Vagina (tissue), 2 donors: ENCODE measurements at places on chromosomes 5 and 9. TPM values are rescaled to one million over a fixed set of nuclear protein-coding genes. Genes with fewer than 3 reads are reported as not detected.

- H3K36me3 ChIP-seq, result no peaks in the 10 kb centered on the region
- no peak overlapping the region for H3K4me3 ChIP-seq
- H3K27ac ChIP-seq, result no peak overlapping the region
- DNase-seq, result no peak
Measured at GRCh38 chr5:135851915-135852845, 17.7 kb downstream of the SLC25A48 start.

DNA sequence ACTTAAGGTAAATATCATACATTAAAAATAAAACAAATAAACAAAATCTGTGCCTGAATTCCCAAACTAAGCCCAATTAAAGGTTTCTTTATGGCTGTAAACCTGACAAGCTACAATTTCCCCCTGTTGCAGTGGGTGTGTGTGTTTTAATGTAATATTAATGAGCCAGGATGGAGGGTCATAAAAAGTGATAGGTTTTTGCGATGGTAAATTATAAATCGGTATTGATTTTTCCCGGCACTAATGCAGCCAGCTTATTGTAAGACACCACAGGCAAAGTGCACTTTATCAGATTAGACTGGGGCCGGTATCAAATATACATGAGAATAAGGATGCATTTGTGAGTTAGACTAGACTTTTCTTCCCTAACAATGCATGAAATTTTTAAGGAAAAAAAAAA, 120.4 kb downstream of the EBF1 start:
- DNase-seq, result no peak
- no peak overlapping the region for H3K4me3 ChIP-seq
- no peaks in the 10 kb centered on the region for H3K27me3 ChIP-seq
- peak overlapping the region; percentile 46 for H3K27ac ChIP-seq

- peak; percentile 77 for DNase-seq
- H3K36me3 ChIP-seq, result no peaks in the 10 kb centered on the region
- peaks cover 60% of the 10 kb centered on the region for H3K4me1 ChIP-seq
Measured at GRCh38 chr9:127135056-127135745, 12.8 kb upstream of the ANGPTL2 start.

GRCh38 chr5:176822793-176823481, 12.6 kb downstream of the UNC5A start:
- no peaks in the 10 kb centered on the region for H3K27me3 ChIP-seq
- H3K4me3 ChIP-seq, result no peak overlapping the region
- no peaks in the 10 kb centered on the region for H3K36me3 ChIP-seq
- no peak overlapping the region for H3K27ac ChIP-seq
- H3K4me1 ChIP-seq, result peaks cover 7% of the 10 kb centered on the region
- no peak for DNase-seq

DNA sequence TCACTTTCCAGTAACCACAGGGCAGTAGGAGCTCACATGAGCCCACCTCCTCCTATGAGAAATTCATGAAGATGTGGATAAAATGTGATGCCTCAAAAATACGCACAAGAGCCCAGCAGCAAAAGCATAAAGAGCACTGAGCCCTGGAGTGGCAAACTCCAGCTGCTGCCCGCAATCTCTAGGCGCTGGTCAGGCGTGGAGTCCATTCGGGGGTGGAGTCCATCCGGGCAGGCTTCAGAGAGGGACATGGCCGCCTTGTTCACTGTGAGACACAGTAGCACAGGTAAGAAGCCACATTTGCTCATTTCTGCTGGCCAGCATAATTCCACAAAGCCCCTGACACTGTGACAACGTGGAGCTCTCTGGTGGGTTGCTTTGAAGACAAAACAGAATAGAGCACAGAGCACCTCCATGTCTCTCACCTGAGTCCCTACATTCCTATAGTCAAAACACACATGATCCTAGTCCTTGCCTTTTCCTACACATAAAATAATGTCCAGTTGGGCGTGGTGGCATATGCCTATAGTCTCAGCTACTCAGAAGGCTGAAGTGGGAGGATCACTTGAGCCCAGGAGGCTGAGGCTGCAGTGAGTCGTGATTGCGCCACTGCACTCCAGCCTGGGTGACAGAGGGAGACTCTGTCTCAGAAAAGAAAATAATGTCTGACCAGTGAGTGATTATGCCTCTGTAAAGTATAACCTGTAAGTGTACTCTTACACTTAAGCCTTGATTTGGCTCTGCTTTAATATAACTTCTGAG, 365.2 kb downstream of the GADD45G start:
- DNase-seq, result no peak
- H3K36me3 ChIP-seq, result no peaks in the 10 kb centered on the region
- H3K27me3 ChIP-seq, result no peaks in the 10 kb centered on the region
- no peak overlapping the region for H3K27ac ChIP-seq
- H3K4me1 ChIP-seq, result no peaks in the 10 kb centered on the region

DNA sequence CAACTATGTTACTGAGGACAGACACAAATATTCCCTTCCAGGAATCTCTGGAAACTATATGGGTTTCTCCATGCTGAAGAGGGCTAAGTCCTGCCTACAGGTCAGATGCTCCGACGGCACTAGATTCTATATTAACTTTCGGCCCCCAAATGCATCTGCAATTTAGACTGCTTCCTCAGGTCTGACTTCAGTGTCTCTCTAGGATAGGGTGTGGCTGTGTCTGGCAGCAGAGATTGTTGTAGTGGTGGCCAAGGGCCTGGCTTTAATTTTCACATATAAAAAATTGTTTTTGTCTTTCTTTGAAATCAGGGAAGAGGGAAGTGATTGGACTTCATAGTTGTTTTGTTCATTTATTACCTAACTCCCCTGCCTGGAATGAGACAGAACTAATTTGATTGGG, 101.8 kb downstream of the PJA2 start:
- no peak overlapping the region for H3K27ac ChIP-seq
- H3K36me3 ChIP-seq, result no peaks in the 10 kb centered on the region
- DNase-seq, result no peak

GRCh38 chr5:132210944-132211343, 16.7 kb downstream of the P4HA2 start:
- H3K27me3 ChIP-seq, result no peaks in the 10 kb centered on the region
- H3K4me3 ChIP-seq, result no peak overlapping the region
- peaks cover 46% of the 10 kb centered on the region for H3K36me3 ChIP-seq

DNA sequence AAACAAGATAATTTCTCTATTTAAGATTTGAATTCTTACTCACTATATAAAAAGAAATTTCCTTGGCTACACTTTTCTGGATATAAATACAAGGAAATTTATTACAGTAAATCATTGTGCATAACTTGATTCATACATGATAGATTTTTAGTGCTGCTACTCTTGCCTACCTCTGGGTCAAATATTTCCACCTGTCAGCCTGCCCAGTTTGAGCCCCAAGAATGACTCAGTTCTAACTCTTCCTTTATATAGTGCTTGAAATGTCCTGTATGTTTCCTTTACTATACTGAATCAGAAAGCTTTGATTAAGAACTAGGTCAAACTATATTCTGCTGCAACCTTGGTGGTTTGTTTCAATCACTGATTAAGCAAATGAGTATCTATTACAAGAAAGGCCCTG, 147.4 kb upstream of the FTMT start:
- no peak overlapping the region for H3K27ac ChIP-seq
- no peak overlapping the region for H3K4me3 ChIP-seq
- H3K4me1 ChIP-seq, result no peaks in the 10 kb centered on the region
- DNase-seq, result no peak
- H3K36me3 ChIP-seq, result no peaks in the 10 kb centered on the region

- no peaks in the 10 kb centered on the region for H3K36me3 ChIP-seq
- no peaks in the 10 kb centered on the region for H3K27me3 ChIP-seq
- peaks cover 16% of the 10 kb centered on the region for H3K4me1 ChIP-seq
- no peak for DNase-seq
- H3K27ac ChIP-seq, result no peak overlapping the region
Measured at GRCh38 chr9:35158501-35159280, 3.1 kb upstream of the UNC13B start.

DNA sequence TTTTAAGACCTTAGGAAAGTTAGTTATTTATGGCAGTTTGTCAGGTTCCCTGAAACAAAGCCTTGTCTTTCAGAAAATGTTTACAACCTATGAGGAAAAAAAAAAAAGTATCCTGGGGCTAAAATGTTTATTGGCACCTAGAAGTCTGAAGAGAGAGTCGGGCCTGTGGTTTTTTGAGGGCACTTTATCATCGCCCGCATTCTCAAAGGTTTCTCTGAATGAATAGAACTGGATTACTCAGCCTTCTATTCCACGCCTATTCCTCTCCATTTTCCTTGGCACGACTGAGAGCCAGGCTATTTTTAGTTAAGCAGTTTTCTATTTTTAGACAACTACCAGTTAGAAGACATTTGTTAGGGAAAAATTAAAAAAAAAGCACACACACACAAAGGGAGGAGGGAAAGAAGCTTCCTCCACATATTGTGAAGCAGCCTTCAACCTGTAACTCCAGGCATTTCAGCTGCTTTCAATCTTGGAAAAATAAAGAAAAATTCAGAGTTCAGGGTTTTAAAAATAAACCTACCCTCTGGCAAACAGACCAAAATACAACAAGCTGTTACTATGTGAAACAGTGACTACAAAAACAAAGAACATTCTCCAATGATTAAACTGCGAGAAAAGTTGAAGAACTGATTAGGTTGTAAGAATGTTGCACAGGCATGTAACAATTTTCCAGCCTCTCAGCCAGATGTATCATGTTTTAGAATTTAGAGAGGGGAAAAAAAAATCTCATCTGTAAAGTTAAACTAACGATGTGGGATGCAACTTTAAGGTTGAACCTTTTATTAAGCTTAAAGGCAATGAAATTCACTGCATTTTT, 97.0 kb downstream of the MEF2C start:
- no peaks in the 10 kb centered on the region for H3K36me3 ChIP-seq
- no peak overlapping the region for H3K4me3 ChIP-seq
- H3K4me1 ChIP-seq, result peaks cover 24% of the 10 kb centered on the region
- DNase-seq, result no peak
- peak overlapping the region; percentile 75 for H3K27ac ChIP-seq

DNA sequence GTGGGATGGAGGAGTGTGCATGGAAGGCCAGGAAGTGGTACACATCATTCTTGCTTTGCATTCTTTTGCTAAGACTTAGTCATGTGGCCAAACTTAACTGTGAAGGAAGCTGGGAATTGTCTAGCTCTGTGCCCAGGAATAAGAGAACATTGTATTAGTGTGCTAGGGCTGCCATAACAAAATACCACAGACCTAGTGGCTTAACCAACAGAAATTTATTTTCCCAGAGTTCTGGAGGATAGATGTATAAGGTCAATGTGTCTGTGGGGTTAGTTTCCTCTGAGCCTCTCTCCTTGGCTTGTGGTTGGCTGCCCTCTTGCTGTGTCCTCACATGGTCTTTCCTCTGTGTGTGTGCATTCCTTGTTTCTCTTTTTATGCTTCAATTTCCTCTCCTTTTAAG, 32.4 kb downstream of the NNT start:
- no peak overlapping the region for H3K4me3 ChIP-seq
- H3K36me3 ChIP-seq, result peaks cover 3% of the 10 kb centered on the region
- H3K4me1 ChIP-seq, result peaks cover 28% of the 10 kb centered on the region
- no peaks in the 10 kb centered on the region for H3K27me3 ChIP-seq
- no peak for DNase-seq
- peak overlapping the region; percentile 14 for H3K27ac ChIP-seq

DNA sequence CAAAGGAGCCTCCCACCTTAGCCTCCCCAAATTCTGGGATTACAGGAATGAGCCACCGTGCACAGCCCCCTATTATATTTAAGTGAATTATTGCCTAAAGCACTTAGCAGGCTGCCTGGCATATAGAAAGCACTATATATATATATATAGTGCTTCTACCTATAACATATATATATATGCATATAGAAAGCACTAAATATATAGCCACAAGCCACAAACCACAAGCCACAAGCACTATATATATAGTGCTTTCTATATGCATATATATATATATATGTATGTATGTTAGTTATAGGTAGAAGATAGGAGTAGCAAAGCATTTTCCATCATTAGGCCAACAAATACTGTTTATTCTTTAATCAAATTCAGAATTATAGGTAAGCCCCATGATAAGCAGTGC, 185.8 kb downstream of the CWC27 start:
- H3K27me3 ChIP-seq, result no peaks in the 10 kb centered on the region
- no peak overlapping the region for H3K27ac ChIP-seq
- H3K4me1 ChIP-seq, result no peaks in the 10 kb centered on the region
- H3K4me3 ChIP-seq, result no peak overlapping the region
- no peaks in the 10 kb centered on the region for H3K36me3 ChIP-seq
- DNase-seq, result no peak

DNA sequence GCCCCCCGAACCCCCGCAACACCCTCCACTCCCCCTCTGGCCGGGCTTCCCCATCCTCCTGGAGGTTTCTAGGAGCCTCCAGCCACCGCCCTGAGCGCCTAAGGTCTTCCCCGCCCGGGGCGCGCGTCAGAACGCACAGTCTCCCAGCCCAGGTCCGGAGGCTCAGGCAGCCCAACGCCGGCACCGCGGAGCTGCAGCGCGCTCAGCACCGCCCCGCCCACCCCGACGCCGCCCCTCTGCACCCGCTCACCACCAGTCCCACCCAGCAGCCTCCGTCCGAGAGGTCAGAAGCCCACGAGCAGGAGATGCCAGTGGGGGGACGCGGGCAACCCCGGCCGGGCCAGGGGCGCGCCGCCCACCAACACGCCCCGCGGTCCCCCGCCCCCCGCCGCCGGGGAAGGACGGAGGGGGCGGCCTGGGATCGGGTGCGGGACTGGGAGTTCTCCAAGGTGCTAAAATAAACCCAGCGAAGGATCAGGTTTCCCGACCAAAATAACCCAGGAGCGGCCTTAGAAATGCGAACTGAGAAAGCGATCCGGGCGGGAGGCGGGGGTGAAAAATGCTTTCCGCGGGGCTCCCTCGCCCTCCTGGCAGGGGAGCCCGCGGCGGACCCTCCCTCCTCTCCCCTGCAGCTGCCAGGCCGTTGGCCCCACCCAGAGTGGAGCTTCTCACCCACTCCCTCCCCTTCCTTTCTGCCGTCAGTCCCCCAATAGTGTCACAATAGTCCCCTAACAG, 6.5 kb upstream of the FAM78A start:
- H3K36me3 ChIP-seq, result no peaks in the 10 kb centered on the region
- H3K4me3 ChIP-seq, result peak overlapping the region; percentile 8
- DNase-seq, result no peak
- H3K27me3 ChIP-seq, result no peaks in the 10 kb centered on the region
- H3K4me1 ChIP-seq, result peaks cover 10% of the 10 kb centered on the region

DNA sequence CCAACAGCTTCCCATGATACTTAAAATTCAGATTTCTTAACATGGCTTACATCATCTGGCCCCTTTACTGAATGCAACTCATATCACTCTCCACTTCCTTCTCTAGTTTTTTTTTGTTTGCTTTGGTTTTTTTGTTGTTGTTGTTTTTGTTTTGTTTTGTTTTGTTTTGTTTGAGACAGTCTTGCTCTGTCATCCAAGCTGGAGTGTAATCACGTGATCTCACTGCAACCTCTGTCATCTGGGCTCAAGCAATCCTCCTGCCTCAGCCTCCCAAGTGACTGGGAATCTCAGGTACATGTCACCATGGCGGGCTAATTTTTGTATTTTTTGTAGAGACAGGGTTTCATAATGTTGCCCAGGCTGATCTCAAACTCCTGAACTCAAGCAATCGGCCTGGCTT, 41.4 kb downstream of the CPLANE1 start:
- H3K36me3 ChIP-seq, result no peaks in the 10 kb centered on the region
- H3K27ac ChIP-seq, result no peak overlapping the region
- H3K4me1 ChIP-seq, result no peaks in the 10 kb centered on the region
- no peak overlapping the region for H3K4me3 ChIP-seq
- DNase-seq, result no peak

- H3K36me3 ChIP-seq, result no peaks in the 10 kb centered on the region
- no peaks in the 10 kb centered on the region for H3K4me1 ChIP-seq
- DNase-seq, result no peak
- no peak overlapping the region for H3K4me3 ChIP-seq
- H3K27me3 ChIP-seq, result no peaks in the 10 kb centered on the region
Measured at GRCh38 chr5:160278343-160278742, 34.0 kb downstream of the CCNJL start.

Gene STKLD1
- total RNA-seq, result not detected

Gene KCTD16
- 0.25 TPM for total RNA-seq

Gene SLC34A3
- total RNA-seq, result not detected

Gene C9orf43
- total RNA-seq, result not detected
